Fibroblast of the aortic adventitia (primary cell): ENCODE measurements at places on chromosomes 16 and 17.
A peak's percentile ranks its signal among the peaks of the same experiment; 100 is the strongest.

DNA sequence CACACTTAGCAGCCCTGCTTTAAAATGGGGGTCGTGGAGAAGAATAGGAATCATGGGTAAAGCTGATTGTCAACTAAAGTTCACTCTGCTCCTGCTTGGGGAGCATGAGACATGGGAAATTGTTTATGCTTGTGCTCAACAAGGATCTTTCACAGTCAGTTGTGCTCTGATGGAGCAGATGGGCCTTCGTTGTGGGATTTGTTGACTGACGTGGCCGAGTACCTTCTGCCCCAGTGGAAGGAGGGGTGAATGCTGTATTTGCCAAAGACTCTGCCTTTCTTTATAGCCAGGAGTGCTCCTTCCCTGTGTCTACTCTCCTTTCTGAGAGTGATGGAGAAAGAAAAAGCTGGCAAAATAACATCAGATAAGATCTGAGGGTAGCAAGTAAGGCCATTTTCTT lies 11.4 kb downstream of the ARSG start:
- no peak for DNase-seq

DNA sequence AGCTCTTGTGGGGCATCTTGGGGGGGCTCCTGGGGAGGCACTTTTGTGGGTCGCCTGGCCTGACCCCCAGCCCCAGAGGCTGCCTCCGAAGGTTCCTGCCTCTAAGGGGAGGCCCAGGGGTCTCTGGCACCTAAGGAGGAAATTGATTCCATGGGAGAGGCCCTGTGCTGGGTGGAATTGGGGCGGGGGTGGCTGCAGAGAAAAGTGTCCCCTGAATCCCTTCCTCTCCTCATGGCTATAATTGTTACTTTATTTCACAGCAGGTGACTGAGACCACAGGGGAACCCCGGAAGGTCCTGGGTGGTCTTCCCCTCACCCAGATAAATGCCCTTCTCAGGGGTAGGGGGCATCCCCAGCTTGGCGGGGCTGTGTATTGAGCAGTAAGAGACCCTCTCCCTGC lies 3.1 kb downstream of the GLIS2 start:
- DNase-seq, result no peak

- no peak for DNase-seq
Measured at GRCh38 chr17:7046127-7046724, 2.3 kb upstream of the SLC16A11 start.

- peak; percentile 47 for DNase-seq
Measured at GRCh38 chr17:17840751-17841591, 4.2 kb upstream of the SREBF1 start.

GRCh38 chr17:15942207-15942833 lies 2.6 kb upstream of the ADORA2B start:
- DNase-seq, result no peak

DNA sequence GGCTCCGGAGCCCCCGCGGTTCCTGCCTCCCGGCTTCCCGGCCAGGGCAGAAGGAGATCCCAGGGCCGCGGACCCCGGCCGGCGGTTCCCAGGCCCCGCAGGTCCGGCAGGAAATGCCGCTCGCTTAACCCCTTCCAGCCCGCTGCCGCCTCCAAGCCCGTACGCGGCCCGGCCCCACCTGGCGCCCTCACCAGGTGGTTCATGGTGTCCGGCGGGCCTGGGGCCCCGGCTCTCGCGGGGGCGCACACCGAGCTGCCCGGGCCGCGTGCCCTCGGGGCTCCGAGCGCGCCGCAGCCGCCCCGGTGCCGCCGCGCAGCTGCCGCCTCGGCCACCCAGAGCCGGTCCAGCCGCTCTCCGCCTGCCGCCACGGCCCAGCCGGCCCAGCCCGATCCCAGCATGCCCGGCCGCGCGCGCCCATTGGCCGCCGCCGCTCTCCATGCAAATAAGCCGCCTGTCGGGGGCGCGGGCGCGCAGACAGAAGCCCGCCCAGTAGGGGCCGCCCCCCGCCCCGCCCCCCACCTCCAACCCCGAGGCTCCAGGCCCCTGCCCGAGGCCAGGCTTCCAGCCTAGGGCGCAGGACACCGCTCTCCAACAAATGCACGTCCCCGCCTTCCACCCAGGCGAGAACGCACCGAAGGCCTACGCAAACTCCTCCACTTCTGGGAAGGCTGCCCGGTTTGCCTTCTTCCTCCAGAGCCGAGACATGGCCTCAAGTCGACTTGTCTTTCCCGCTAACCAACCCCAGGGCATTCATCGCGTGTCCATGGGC lies at the start of gene BCAR1:
Gene BCAR1 (minus strand): TSS at position 345 of the 769 bp plus-strand sequence. CDS start 142 bp downstream, at position 203.
- peak; percentile 87 for DNase-seq

DNA sequence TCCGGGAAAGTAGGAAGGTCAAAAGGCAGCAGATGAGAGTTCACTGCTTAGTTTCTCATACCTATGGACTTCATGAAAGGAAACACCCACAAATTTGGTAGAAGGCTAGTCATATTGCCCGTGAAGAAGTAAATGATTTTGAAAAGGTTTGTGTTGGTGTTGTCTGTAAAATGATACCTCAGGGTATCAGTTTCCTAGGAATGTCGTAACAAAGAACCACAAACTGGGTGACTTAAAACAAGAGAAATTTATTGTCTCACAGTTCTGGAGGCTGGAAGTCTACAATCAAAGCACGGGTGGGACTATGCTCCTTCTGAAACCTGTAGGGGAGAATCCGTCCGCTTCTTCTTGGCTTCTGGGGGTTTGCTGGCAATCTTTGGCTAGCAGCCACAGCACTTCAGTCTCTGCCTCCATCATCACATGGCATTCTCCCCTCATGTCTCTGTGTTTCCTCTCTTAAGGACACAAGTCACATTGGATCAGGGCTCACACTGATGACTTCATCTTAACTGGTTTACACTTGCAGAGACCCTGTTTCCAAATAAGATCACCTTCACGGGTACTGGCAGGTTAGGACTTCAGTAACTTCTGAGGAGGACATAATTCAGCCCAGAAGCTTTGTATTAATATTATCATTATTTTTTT lies 2.0 kb upstream of the NAE1 start:
- peak; percentile 21 for DNase-seq

GRCh38 chr17:39765175-39765574 lies 27.4 kb downstream of the GRB7 start:
- no peak for DNase-seq

GRCh38 chr17:17348872-17349723 lies 45.9 kb downstream of the NT5M start:
- DNase-seq, result no peak

GRCh38 chr16:75379339-75379738 lies 54.0 kb downstream of the CFDP1 start:
- no peak for DNase-seq

DNA sequence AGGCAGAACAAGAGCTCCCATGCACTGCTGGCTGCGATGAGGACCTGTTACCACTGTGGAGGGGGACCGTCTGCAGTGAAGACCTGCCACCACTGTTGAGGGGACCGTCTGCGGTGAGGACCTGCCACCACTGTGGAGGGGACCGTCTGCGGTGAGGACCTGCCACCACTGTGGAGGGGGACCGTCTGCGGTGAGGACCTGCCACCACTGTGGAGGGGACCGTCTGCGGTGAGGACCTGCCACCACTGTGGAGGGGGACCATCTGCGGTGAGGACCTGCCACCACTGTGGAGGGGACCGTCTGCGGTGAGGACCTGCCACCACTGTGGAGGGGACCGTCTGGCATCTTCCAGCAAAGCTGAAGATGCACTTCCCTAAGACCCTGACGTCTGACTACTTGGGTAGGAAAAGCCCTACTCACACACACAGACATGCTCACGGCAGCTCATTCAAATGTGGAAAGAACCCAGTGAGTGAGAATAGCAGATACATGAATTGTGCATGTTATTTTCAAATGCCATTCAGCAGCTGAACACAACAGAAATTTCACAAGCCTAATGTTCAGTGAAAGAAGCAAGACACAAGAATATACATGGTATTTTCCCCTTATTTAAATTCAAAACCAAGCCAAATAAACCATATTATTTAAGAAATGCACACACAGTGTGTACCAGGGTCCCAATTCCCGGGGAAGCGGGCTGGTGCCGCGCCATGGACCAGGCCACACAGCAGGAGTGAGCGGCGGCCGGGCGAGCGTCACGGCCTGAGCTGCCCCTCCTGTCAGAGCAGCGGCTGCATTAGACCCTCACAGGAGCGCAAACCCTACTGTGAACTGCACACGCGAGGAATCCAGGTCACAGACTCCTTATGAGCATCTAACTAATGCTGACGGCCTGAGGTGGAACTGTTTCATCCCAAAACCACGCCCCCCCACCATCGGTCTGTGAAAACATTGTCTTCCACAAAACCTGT lies 64.2 kb upstream of the METRNL start:
- DNase-seq, result no peak

GRCh38 chr17:52244689-52245088 lies 86.2 kb upstream of the CA10 start:
- DNase-seq, result no peak
